Large intestine (tissue), 12 donors: ENCODE measurements at places on chromosomes 2 and 18.

GRCh38 chr2:62364791-62365528, 141.0 kb downstream of the TMEM17 start:
- no peaks in the 10 kb centered on the region for H3K27me3 ChIP-seq
- H3K36me3 ChIP-seq = no peaks in the 10 kb centered on the region
- no peak for DNase-seq
- no peak overlapping the region for H3K4me3 ChIP-seq
- H3K27ac ChIP-seq = no peak overlapping the region
- peaks cover 3% of the 10 kb centered on the region for H3K4me1 ChIP-seq

DNA sequence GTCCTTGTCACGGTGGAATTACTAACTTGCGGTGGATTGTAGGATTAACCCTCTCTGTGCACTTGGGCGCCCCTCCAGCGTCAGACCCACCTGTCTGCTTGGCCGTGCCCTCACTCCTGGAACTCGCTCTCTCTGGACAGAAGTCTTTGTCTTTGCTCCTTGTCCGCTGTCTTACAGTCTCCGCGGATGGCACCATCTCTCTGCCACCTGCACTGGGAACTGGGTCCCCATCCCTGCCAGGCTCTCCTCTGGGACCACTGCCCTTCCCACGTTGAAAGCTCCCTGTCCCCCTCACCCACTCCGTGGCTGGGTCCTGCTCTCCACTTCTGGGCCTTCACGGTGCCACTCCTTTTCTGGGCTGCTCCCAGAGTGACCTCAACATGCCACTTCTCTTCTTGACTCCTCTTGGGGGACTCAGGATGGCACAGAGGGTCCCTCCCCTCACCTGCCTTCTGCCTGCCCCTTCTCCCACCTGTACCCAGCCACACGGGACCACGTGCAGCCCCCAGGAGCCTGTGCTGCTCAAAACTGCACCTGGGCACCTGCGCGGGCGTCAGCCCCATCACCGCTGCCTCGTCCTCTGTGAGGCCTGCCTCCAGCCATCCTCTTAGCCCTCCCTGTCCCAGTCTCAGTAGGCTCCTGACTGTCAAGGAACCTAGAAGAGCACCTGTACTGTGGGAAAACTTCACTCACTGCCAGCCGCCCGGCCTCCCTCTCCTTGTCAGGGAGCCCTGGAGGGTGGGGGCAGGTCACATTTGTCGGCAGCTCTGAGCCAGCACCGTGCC, 11.1 kb downstream of the CNDP2 start:
- DNase-seq = no peak
- H3K27ac ChIP-seq = peak overlapping the region; percentile 89
- no peaks in the 10 kb centered on the region for H3K27me3 ChIP-seq

- no peaks in the 10 kb centered on the region for H3K27me3 ChIP-seq
- H3K36me3 ChIP-seq = no peaks in the 10 kb centered on the region
- no peaks in the 10 kb centered on the region for H3K4me1 ChIP-seq
- H3K4me3 ChIP-seq = peak within 1 kb of the TSS; percentile 80
- DNase-seq = peak; percentile 94
Observed at GRCh38 chr18:24397694-24398368, at the start of gene OSBPL1A. OSBPL1A (minus strand) TSS chr18:24397824; CDS start chr18:24377533, 20,291 bp downstream.

DNA sequence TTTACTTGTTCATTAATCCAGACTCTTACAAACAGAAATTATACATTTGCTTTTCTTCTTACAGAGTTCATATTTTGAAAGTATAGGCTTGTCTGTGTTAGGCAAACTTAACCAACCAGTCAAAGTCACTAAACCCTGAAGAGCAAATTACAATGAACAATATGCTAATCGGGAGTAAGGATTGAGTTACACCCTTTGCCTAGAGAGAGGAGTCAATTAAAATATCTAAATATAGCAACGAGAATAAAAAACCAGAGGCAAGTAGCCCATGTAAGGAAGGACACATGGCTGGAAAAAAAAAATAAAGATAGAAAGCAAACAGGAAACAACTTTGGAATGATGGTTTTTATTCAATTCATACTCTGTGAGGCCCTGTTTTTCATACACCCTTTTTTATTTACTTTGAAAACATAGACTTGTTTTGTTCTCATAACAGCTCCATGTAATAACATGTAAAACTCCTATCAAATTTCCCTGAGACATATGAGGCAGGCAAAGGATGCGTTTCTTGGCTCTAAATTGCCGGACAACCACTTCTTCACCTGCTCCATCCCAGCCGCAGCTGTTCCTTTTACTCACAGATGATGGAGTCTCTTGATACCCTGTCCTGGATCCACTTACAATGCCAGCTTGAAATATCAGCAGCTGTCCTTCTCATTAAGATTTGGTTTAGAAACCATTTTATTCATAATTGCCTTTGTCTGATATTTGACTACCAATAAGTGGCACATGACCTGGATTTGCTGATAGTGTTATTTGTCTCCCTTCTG, 767.7 kb upstream of the GCFC2 start:
- H3K27ac ChIP-seq = no peak overlapping the region
- H3K27me3 ChIP-seq = no peaks in the 10 kb centered on the region
- H3K4me1 ChIP-seq = no peaks in the 10 kb centered on the region
- DNase-seq = no peak

GRCh38 chr2:102181376-102181775, 5.4 kb upstream of the IL1RL2 start:
- peaks cover 2% of the 10 kb centered on the region for H3K36me3 ChIP-seq
- DNase-seq = no peak
- H3K4me3 ChIP-seq = no peak overlapping the region
- no peak overlapping the region for H3K27ac ChIP-seq

- no peaks in the 10 kb centered on the region for H3K27me3 ChIP-seq
- H3K36me3 ChIP-seq = no peaks in the 10 kb centered on the region
- peak overlapping the region; percentile 37 for H3K27ac ChIP-seq
- DNase-seq = peak; percentile 77
Observed at GRCh38 chr2:150403457-150403856, 84.0 kb downstream of the RND3 start.

- H3K4me3 ChIP-seq = no peak overlapping the region
- no peaks in the 10 kb centered on the region for H3K27me3 ChIP-seq
- no peaks in the 10 kb centered on the region for H3K36me3 ChIP-seq
- H3K4me1 ChIP-seq = no peaks in the 10 kb centered on the region
Observed at GRCh38 chr2:227884511-227884947, 13.1 kb downstream of the DAW1 start.

- no peaks in the 10 kb centered on the region for H3K36me3 ChIP-seq
- no peak overlapping the region for H3K4me3 ChIP-seq
- no peak overlapping the region for H3K27ac ChIP-seq
Observed at GRCh38 chr18:32907648-32908423, 135.0 kb upstream of the KLHL14 start.

- H3K36me3 ChIP-seq = no peaks in the 10 kb centered on the region
- H3K27ac ChIP-seq = no peak overlapping the region
- H3K27me3 ChIP-seq = no peaks in the 10 kb centered on the region
Observed at GRCh38 chr2:86634352-86634751, 10.7 kb upstream of the RNF103 start.

DNA sequence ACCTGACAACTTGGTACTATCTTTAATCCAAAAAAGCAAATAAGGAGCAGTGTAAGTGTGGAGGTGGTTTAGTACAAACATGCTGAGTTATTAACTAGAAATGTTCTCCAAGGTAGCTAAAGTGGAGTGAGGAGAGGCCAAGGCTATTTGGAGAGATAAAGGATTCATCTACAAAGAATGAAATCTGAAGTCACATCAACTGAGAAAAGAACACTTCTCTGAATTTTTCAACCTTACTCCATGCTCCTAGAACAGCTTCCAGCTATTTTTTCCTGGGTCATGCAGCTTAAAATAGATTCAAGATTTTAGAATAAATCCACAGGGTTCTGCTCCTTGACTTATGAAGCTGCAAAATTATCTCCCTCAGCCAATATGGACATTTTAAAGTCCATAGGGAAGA, 18.7 kb downstream of the IMMT start:
- H3K27me3 ChIP-seq = no peaks in the 10 kb centered on the region
- peaks cover 42% of the 10 kb centered on the region for H3K36me3 ChIP-seq
- H3K4me1 ChIP-seq = no peaks in the 10 kb centered on the region
- no peak for DNase-seq

- peak overlapping the region; percentile 81 for H3K27ac ChIP-seq
- no peak overlapping the region for H3K4me3 ChIP-seq
- H3K4me1 ChIP-seq = peaks cover 12% of the 10 kb centered on the region
- peak; percentile 78 for DNase-seq
- H3K36me3 ChIP-seq = no peaks in the 10 kb centered on the region
Observed at GRCh38 chr18:35635170-35635569, 53.6 kb downstream of the GALNT1 start.

DNA sequence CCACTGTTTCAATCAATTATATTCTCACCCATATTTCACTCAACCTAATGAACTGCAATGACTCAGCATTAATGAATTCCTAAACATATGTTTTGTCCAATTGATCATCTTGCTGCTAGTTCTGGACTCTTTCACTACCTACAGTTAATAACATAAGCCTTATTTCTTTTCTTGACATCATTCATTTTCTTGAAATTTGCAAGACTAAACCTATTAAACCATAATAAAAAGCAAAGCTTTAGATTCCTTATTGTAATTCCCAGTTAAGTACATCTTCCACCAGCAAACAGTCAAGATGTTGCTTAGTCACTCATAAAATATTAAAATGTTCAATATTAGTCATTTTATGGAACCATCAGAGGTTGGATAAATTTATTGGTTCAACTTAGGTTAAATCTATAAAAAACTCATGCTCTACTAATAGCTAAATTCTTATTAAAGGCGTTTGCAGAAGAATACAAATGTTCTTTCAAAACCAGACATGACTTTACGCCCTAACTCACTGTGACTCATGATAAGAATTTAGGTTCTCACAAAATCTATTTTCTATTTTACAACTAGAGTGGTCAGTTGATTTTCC, 599.4 kb downstream of the RNF144A start:
- no peak for DNase-seq
- no peak overlapping the region for H3K27ac ChIP-seq
- H3K36me3 ChIP-seq = no peaks in the 10 kb centered on the region
- no peaks in the 10 kb centered on the region for H3K27me3 ChIP-seq

- H3K36me3 ChIP-seq = peaks cover 10% of the 10 kb centered on the region
- H3K4me1 ChIP-seq = no peaks in the 10 kb centered on the region
- H3K4me3 ChIP-seq = no peak overlapping the region
- no peaks in the 10 kb centered on the region for H3K27me3 ChIP-seq
- no peak for DNase-seq
- H3K27ac ChIP-seq = no peak overlapping the region
Observed at GRCh38 chr2:169172914-169173313, 103.6 kb downstream of the DHRS9 start.

GRCh38 chr18:21242780-21243401, 859 bp downstream of the GREB1L start:
- DNase-seq = no peak
- H3K27me3 ChIP-seq = peaks cover 31% of the 10 kb centered on the region
- peaks cover 3% of the 10 kb centered on the region for H3K4me1 ChIP-seq
- peak overlapping the region; percentile 45 for H3K4me3 ChIP-seq

DNA sequence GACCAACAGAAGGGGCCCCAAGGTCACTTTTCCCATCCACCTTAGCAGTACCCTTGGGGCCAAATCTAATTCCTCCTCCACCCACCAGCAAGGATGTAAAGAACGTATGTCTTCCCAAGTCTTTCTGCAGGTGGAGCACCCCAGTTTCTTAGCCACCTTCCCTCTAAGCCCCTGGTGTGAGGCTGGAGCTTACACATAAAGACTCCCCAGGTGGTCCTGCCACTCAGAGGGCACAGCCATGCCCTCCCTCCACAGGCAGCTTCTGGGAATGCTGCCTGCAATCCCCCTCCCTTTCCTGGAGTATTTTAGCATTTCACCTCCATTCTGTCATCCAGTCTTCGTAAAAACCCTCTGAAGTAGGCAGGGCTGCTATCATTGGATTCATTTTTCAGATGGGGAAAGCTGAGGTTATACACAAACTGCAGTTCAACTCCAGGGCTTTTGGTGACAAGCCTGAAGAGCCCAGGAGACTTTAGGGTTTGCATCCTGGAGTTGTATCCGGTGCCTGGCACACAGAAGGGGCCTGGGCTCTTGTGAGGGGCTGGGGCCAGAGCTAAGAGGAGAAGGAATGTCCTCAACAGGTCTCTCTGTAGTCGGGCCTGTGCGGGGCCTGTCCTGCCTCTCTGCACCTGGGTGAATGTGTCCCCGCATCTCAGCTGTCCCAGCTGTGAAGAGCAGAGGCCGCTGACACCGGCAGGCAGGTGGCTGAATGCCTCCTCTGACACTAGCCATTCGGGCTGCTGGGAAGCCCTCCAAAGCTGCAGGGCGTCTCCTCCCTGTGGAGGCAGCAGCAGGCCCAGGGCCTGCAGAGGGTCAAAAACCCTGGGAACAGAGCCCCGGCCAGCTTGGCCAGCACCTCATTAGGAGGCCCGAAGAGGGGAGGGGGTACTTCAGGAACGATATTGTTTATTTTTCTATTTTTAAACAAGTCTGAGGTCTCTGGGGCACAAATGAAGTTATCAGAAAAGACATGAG, 27.6 kb downstream of the CIB4 start:
- DNase-seq = no peak
- peaks cover under 1% of the 10 kb centered on the region for H3K27me3 ChIP-seq
- peaks cover 35% of the 10 kb centered on the region for H3K4me1 ChIP-seq
- no peak overlapping the region for H3K27ac ChIP-seq

DNA sequence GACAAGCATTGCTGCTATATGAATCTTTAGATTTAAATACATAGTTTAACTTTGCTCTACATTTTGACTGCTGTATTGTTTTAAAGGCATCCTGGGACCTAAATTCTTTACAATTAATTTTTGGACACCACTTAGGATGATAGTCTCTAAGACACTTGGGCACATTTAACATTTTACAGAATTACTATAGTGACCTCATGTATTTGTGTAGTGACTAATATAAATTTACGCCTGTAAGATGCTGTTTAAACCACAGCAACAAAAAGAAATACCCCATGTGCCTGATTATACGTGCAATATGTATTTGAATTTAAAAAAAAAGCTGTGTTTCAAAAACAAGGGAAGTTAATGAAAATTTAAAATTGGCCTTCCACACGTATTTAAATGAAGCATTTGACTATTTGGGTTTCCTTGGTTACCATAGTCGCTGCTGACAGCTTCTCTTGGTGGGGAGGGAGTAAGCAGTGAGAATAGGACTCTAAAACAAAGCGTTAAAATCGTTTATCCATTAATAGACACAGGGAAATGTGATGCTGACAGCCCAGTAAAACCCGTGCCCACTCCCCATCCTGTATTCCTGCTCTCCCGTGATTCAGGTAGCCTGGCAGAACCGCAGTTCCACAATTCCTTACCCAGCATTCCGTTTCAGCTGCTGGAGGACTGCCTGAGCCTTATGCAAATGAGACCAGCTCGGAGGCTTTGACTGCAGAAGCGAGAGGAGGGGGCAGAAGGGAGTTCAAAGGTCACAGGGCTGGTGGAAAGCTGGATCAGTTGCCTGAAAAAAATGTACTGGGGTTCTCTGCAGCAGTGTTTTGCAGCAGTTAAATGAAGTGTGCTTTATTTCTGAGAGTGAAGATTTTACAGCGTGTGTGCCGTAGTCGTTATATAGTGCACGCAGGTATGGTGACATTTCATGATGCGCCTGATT, 104.3 kb downstream of the CSRNP3 start:
- H3K27ac ChIP-seq = peak overlapping the region; percentile 16
- peaks cover 2% of the 10 kb centered on the region for H3K4me1 ChIP-seq
- H3K4me3 ChIP-seq = peak overlapping the region; percentile 49

- peak; percentile 76 for DNase-seq
- H3K36me3 ChIP-seq = peaks cover 20% of the 10 kb centered on the region
- H3K27me3 ChIP-seq = no peaks in the 10 kb centered on the region
- peaks cover 17% of the 10 kb centered on the region for H3K4me1 ChIP-seq
- peak overlapping the region; percentile 41 for H3K27ac ChIP-seq
- no peak overlapping the region for H3K4me3 ChIP-seq
Observed at GRCh38 chr18:77103991-77104531, 28.5 kb downstream of the MBP start.
